ENCODE measurements at places on chromosomes 3 and 15.

DNA sequence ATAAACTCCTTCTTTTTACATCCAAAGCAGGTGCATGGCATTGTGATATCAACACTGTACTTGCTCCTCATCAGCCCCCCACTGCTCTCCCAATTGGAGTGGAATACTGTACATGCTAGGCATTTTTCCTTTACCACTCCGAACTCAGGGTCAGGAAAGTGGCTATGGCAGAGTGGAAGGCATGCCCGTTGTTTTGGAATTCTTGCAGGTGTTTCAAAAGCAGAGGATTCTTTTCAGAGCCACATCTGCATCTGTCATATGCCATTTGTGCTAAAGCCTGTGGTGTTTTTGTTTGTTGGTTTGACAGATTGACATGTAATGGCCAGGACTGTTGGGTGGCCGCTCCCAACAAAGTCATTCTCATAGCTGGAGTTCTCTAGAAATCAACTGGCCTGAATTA, 41.7 kb downstream of the SOX2 start:
- DNase-seq = peak; percentile 68

GRCh38 chr3:176796371-176796770, 400.9 kb downstream of the TBL1XR1 start:
- no peak for DNase-seq

DNA sequence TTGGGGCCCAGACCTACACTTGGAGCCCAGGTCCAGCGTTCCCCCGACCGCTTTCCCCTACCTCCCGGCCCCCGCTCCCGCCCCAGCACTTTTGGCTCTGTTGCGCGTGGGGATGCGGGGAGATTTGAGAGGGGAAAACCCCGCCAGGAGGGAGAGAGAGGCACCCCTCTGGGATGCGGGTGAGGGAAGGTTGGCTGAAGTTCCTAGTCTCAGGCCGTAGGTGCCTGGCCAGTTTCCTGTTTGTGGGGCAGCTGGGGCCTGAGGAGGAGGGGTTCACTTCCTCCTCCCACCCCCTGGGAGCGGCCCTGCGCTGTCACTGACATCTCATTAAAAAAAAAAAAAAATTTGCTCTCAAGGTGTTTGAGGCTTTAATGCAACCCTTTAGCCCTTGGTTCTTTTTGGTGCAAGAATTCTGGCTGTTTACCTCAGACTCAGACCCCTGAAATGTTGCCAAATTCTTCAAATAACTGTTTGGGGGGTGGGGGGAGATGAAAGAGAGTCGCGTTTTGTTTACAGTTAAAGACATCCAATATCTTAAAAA, 2.6 kb downstream of the FAM43A start:
- no peak for DNase-seq

GRCh38 chr15:57495041-57495440, 96.7 kb upstream of the MYZAP start:
- DNase-seq = peak; percentile 3

DNA sequence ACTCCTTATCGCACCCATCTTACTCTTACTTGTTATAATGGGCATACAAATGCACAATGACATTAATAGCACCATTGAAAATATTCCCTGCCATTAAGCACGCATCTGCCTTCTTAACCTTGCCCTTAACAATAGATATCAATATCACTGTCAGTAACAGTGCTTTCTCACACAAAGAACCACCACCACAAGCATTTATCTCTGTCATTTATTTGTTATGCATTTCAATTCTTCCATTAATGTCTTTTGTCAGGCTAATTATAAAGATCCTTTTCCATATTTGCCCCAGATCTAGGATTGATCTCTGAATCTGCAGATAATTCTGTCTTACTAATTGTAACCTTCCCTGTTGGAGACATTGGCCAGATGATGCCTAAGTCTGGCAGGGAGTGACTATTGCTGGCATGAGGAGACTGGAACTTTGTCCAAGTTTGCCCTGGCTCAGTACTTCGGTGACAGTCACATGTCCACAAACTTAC, 419.6 kb upstream of the TGFBR2 start:
- DNase-seq = no peak

- no peak for DNase-seq
Measured at GRCh38 chr15:32747921-32748342, 30.1 kb downstream of the GREM1 start.

DNA sequence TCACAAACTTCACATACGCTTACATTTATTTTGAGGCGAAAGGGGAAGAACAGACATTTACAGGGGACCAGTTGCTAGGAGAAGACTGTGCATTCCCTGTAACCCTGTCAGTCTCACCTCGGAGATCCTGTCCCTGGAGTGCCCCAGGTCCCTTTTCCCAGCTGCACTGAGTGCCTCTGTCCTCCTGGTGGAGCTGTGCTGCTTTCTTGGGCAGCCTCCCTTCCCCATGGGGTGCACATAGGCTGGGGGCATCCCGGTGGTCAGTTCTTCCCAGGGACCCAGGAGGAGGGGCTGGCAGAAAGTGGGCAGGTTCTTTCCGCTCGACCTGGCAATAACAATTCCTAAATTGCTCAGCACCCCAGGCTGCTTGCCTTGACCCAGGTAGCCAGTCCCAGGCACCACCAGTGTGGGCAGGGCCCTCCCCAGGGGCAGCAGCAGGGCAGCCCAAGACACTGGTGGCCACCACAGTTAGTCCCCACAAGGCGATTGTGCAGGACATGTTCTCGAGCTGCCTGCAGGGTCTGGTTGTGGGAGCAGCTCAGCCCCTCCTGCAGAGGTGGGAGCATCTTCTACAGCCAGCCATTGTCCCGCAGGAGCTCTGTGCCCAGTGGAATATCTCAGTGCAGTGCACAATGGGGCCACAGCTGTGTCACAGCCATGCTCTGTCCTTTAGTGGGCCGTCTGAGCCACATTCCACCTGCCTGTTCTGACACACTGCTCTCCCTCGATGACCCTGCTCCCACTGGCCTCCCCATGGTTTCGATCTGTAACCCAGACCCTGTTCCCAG, 36.3 kb downstream of the APBA2 start:
- DNase-seq = no peak

GRCh38 chr15:70525551-70525950, 237.8 kb downstream of the UACA start:
- DNase-seq = no peak

- no peak for DNase-seq
Measured at GRCh38 chr3:14914779-14915117, 32.6 kb upstream of the NR2C2 start.

DNA sequence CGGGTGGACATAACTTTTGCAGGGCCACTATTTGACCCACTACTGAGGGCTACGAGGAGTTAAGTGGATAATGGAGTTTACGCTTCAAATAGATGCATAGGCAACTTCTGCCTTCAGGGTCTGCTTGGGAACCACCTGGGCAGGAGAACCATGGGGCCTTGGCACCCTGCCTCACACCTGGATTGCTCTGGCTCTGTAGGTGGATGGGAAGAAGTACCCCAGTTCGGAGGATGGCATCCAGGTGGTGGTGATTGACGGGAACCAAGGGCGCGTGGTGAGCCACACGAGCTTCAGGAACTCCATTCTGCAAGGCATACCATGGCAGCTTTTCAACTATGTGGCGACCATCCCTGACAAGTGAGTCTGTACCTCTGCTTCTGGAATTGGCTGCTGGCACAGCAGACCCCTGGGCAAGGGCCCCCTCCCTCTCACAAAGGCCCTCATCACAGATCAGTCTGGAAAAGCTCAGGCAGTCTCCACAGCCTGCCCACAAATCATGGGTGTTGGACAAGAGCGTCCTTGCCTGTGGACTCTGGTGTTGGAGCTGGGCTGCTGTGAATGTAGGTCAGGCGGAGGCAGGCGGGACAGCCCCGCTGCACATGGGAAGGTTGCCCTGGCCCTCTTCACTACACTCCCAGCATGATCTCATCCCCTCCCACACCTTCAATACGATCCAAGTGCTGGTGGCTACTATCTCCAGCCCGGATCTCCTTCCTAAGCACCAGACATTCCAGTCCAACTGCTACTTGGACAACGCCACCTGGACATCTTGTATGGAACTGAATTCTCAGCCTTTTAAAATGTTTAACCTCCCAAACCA, 46.7 kb downstream of the MESD start:
- no peak for DNase-seq

GRCh38 chr3:152346740-152347139, 78.0 kb downstream of the MBNL1 start:
- no peak for DNase-seq

DNA sequence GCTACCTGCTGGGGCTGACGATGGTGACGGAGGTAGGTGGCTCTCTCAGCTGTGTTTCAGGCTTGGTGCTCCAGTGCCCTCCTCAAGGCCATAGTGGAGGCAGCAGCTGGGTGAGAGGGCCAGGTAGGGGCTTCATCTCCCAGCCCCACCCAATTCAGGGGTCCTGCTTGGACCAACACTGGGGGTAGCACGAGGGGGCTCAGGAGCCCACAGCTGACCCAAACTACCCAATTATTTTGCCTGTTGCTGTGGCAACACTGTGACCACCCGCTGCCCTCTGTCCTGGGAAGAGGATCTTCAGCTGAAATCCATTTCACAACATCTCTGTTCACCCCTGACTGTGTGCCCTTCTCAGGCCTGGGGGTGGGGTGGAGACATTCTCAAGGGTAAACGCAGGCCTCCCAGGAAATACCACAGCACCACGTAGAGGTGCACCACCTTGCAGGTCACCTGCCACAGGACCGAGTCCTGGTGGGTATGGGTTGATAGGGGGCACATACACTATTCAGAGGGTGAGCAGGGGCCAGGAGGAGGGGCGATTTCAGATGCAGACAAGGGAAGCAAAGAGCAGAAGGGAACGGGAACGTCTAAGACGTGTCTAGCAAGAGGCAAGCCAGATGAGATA, 62.7 kb downstream of the GRIP2 start:
- no peak for DNase-seq

- no peak for DNase-seq
Measured at GRCh38 chr15:41511331-41511898, 2.2 kb downstream of the LTK start.

DNA sequence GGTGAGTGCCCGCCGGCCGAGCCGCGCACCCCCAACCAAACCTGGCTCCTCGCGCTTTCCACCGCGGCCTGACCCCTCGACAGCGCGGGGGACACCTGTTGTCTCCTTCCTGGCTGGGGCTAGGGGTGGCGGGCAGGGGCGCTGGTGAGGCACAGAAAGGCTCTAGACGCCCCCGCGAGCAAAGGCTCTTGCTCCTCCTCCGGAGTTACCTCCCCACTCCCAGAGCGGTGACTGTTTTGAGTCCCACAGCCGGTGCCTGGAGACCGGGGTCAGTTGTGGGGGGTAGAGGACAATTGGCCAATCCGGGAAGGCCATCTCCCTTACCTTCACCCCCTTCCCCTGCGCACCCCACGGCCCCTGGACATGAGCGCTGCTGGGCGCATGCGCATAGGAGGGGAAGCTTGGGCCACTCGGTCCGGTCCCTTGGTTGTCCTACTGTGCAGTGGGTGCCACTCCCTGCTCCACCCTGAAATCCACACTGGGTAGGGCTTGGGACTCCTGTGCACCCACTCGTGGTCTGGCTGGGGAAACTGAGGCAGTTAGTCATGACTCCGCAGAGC, 554 bp downstream of the CHST13 start:
- no peak for DNase-seq

GRCh38 chr3:10983219-10983916, 9.2 kb upstream of the SLC6A1 start:
- DNase-seq = no peak

DNA sequence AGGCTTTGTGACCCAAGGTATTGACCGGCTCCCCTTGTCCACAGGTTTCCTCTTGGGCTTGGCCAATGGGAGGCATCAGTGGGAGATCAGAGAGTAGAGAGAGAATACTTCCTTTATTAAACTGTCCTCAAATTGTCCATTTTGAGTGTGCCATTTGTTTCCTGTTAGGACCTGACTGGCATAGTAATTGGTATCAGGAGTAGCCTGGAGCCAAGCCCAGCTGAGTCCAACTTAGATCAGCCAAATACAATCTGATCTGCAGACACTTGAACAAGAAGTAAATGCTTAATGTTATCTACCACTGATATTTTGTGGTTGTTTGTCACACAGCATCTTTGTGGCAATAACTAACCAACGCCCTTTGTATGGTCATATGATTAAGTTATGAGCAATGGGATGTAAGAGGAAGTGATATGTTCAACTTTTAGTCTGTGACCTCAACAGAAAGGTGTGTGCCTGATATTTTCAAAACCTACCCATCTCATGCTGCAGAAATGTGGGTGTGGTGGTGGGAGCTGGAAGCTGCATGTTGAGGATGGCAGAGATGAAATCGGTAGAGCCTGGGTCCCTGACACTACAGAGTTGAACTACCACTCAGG, 13.3 kb downstream of the MYD88 start:
- DNase-seq = no peak

GRCh38 chr3:41881233-41881821, 80.6 kb downstream of the ULK4 start:
- peak; percentile 8 for DNase-seq

- no peak for DNase-seq
Measured at GRCh38 chr3:58991026-58991425, 58.8 kb downstream of the CFAP20DC start.

DNA sequence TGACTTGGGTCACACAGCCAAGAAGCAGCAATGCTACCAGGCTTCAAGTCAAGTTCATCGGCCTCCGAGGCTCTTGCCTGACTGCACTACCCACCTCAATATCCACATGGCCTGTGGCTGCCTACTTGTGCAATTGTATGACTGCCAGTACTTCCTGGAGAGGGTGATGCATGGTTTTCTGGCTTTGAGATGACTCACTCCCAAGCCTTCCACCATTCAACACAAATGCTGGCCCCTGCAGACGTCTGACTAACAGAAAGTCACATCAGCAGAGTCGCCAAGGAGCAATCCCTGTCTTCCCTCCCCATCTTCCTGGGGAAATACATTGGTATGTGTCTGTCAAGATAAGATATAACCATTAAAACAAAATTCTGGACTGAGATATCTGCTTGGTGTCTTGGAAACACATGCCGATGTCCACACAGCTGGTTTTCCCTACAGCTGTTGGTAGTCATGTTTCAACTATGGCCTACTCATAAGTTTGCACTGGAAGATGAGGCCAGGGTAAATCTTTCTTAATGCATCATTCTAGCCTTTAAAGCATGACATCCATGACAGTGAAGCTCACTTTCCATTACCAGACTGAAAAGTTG, 79.6 kb upstream of the SPATA12 start:
- DNase-seq = no peak

DNA sequence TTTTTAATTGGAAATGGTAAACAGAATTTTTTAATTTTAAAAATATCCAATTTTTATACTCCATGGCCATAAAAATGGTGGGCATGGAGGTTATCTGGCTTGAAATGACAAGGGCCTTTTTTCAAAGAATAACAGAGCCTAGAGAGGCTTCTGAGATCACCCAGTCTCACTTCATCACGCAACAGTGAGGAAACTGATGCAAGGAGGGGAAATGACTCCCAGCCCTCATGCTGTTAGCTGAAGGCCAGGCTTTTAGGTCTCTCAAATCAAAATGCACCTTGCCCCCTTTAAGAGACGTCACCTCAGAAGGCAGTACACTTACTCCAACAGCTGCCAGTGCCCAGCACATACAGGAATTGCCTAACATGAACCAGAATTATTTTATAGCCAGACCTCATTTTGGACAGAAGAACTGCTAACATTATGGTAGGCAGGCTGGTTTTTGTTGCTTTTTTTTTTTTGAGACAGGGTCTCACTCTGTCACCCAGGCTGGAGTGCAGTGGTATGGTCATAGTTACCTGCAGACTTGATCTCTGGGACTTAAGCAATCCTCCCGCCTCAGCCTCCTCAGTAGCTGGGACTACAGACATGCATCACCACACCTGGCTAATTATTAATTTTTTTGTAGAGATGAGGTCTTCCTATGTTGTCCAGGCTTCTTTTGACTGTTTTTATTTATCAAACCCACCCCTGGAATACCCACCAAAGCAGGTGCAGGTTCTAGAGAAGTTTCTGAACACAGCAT, 9.1 kb downstream of the RAB43 start:
- DNase-seq = no peak
